ENCODE measurements at places on chromosomes 4 and X.

DNA sequence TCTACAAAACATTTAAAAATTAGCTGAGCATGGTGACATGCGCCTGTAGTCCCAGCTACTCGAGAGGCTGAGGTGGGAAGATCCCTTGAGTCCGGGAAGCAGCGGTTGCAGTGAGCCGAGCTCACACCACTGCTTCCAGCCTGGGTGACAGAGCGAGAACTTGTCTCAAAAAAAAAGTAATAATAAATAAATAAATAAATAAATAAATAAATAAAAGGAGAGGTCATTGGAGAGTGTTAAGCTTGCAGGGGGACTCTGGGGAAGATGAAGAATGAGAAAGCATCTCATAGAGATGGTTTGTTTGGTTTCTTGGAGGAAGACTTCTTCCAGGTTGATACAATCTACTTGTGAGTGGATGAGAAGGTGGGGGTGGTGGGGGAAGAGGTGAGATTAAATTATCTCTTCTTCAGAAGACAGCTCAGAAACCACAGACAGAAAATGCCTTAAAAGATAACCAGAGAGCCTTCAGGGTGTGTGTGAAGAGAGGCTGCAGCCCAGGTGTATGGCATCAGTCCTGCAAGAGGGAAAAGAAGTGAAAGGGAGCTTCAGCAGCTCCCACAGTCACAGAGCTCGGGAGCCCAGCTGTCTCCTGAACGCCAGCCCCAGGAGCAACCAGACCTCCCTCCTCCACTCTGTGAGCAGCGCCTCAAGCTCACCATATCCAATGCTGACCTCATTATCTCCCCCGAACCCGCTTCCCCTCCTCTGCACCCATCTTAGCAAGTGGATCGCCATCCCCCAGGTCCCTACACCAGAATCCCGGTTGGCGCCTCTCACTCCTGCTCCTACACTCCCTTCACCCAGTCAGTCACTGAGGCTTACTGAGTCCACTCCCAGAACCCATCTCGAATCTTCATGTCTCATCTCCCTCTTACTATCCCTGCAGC lies 48.2 kb downstream of the RBM47 start:
- no peak for DNase-seq

DNA sequence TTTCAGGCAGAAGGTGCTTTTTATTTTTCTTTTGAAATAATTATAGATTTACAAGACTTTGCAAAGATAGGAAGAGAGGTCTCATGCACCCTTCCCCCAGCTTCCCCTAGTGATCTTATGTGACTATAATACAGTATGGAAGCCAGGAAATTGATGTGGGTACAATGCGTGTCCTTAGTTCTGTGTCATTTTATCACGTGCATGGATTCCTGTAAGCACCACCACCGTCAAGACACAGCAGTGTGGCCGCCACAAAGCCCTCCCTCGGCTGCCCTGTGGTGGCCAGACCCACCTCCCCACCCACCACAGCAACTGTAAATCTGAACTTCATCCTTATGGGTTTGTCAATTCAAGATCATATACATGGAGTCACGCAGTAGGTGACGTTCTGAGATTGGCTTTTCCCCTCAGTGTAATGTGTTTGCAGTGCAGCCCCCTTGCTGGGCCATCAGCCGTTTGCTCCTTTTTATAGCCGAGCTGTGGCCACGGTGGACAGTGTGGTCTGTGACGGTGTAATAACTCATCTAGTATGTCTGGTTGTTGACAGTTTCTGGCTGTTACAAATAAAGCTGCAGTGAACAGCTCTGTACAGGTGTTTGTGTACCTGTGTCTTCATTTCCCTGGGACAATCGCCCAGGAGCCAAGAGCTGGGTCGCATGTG lies 10.9 kb upstream of the HTRA3 start:
- no peak for DNase-seq

- DNase-seq: no peak
These were observed 167.8 kb downstream of the GPAT3 start for GRCh38 chr4:83703752-83704151.

GRCh38 chrX:136272325-136272724 lies 21.1 kb upstream of the MAP7D3 start:
- no peak for DNase-seq

GRCh38 chr4:153228512-153229140 lies 24.4 kb downstream of the TRIM2 start:
- no peak for DNase-seq

DNA sequence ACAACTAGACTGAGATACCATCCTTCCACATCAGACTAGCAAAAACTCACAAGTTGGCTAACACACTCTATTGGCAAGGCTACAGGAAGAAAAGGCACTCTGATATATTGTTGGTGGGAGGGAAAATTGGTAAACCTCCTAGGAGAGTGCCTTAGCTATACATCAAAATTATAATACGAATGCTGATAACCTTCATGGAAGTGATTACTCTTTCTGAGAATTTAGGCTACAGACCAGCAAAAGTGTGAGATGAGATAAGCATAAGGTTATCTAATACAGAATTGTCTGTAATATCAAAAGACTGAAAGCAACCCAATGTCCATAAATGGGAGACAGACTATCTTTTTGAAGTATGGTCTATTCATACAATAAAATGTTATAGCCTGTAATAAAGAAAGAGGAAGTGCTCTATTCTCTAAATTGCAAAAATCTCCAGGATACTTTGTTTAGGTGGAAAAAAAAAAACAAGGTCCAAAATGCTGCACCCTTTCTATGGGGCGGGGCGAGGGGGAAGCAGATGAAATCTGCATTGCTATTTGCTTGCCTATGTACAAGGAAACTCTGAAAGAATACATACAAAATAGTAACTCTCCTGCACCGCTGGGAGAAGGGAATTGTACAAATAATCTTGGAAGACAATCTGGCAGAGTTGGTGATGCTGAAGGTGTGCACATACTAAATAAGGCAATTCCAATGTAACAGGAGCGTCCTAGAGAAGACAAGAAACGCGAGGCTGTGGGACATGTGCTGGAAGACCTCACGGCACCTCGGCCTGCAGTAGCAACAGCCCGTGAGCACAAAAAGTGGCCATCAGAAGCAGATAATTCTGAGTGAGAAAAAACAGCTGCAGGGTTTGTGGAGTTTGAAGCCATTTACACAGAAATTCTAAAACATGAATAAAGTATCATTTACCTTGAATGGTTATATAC lies 109.7 kb downstream of the AFAP1 start:
- no peak for DNase-seq

DNA sequence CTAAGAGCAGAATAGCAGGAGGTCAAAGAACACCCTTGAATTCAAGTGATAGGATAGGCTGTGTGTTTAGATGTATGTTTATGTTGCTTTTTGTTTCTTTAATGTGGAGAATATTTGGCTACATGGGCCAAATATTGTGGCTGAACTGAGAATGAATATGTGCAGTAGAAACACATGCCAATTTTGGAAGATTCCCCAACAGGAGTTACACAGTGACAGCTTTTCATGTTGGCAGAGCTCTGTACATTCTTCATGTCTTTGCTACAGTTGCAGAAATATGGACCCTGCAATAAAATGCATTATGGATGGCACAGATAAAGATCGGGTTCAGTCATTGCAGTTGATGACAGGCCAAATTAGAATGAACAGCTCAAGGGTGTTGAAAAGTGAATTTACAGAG lies 82.8 kb upstream of the SLC4A4 start:
- no peak for DNase-seq

- no peak for DNase-seq
These were observed 19.0 kb downstream of the IGSF1 start for GRCh38 chrX:131270080-131270479.

- no peak for DNase-seq
These were observed 152.2 kb downstream of the GRID2 start for GRCh38 chr4:92455951-92456350.

DNA sequence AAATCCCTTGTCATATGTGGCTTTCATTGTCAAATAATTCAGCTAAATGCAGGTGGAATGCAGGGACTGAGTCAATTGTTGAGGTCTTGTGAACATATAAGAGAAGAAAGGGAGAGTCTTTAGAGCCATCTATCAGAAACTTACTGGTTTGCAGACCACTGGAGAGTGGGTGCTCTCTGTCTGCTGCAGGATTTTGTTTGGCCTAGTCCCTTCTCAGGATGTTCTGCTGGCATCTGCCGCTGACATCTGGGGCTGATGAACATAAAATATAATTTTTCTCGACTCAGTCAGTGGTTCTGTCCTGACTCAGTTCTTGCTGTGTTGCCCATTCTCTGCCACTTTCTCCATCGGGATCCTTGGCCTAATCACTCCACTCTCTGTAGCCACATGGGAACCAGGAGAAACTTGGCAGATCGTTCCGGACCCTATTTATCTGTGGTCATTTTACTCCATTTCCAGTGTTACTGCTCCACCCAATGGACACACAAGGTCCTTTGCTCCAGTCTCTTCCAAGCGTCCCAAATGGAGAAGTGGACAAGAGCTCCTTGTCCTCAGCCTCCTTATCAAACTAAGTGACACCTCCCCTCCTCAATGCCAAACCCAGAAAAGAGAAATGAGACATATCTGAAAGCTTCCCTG lies 436.2 kb downstream of the FAT4 start:
- DNase-seq: no peak

DNA sequence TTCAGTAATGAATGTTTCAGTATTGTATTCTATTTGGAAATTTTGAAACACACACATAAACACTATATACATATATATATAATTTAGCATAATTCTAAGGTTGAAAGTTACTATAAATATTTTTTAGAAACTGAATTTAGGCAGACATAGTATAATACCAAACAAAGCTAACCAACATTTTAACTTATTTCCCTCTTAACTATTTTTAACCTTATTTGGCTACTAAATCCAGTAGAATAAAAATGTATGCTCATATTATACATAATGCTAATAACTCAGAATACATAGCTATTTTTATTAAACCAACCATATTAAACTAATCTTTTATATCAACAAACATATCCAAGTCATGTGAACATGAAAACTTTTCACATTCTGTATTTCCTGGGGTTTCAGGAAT lies 563.6 kb downstream of the ADGRL3 start:
- DNase-seq: no peak

DNA sequence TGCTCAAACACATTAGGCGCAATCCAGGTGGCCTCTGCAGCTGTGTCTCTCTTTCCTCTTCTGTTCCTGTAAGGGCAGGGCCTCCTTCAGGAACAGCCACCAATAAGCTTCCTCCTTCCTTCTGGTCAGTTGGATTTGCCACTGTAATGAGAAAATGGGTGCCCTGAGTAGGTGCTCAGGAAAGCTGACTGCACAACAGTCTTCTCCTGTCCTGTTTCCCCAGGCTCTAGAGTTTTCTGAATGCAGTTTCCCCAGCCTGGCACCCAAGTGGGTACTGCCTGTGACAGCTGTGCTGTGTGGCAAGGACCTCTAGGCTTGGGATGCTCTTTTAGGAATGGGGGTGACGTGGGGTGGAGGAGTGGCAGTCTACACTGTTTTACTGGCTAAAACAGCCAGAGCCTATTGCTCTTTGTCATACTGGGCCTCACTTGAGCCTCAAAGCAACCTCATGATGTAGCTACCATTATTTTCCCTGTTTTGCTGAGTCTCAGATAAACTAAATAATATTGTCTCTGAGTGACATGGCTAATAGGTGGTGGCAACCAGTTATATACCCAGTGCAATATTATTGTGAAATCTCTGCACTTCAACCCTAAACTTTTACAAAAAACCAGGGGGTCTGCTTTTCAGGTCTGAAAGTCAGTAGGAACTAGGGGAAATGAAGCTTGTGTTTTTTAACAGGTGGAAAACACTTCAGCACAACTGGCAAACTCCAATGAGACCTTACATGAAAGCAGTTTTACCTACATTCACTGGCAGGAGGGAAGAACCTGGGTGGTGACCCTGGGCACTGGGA lies 1.2 kb downstream of the CXCL2 start:
- no peak for DNase-seq

Measured in stimulated activated CD4-positive, alpha-beta T cell treated with anti-CD3 and anti-CD28 coated beads, Interleukin-12 subunit alpha, Interleukin-12 subunit beta, amount 100 ng/mL, for 24 hours (primary cell).